ENCODE measurements at places on chromosomes 6 and 20. TPM values are rescaled to one million over a fixed set of nuclear protein-coding genes. Genes with fewer than 3 reads are reported as not detected.
A peak's percentile ranks its signal among the peaks of the same experiment; 100 is the strongest.

The RIPPLY2 gene
- not detected for total RNA-seq

The SLC2A10 gene
- total RNA-seq = not detected

The TSHZ2 gene
- 43.6 TPM for total RNA-seq

- DNase-seq = no peak
Observed at GRCh38 chr6:158545043-158545966, 14.6 kb upstream of the TMEM181 start.

DNA sequence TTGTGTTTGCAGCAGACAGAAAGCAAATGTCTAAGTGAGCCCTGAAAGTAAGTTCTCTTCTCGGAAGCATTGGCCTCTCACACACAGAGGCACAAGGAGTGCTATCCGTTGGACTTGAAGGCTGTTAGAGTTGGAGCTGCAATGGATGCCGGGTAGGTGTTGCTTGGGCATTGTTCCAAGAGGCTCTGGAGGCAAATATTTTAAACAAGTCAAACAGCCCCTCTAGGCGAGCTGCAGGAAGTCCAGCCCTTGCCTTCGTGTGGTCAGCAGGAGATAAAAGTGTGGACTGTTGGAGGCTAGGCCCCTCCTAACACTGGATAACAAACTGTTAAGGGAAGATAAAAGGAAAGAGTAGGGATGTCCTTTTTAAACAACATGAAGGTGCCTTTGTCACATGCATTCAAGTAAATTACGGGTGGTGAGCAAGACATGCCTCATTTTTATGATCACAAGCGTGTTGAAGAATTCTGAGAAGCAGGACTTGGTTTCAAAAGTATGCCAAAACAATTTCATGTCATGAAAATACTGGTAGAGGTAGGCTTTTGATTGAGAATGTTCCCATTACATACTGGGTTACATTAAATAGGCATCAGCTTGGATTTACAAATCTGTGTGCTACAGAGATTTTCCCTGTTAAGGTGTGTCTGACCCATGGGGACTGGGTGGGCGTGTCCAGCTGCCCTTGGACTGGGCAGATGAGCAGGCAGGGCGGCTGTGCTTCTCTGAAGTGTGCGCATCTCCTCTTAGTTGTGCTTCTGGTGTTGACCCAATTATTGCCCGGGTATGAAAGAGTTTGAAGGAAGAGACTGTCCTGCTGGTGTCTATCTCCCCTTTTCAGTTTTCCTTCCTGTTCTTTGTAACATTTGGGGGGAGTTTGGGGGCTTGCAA, 57.5 kb downstream of the RREB1 start:
- DNase-seq = no peak

GRCh38 chr6:143098054-143098671, 37.5 kb downstream of the AIG1 start:
- DNase-seq = no peak

- DNase-seq = no peak
Observed at GRCh38 chr6:139239064-139239463, 52.7 kb downstream of the TXLNB start.

DNA sequence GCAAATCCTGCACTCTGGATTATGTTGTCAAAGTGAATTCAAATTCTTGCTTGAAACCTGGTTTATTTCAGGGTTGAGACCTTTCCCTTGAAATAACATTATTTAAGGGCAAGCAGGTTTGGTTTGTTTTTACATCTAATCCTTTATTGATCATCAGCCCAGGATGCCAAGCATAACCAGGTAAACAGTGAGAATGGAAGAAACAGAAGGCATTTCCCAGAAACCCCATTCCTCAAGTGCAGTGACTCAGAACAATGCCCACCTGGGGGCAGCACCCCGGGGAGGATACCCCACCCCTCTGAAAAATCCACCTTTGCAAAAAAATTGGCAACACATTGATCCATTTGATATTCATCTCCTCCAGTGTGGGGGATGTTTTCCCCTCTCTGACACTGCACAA, 32.5 kb downstream of the POFUT1 start:
- DNase-seq = peak; percentile 28

DNA sequence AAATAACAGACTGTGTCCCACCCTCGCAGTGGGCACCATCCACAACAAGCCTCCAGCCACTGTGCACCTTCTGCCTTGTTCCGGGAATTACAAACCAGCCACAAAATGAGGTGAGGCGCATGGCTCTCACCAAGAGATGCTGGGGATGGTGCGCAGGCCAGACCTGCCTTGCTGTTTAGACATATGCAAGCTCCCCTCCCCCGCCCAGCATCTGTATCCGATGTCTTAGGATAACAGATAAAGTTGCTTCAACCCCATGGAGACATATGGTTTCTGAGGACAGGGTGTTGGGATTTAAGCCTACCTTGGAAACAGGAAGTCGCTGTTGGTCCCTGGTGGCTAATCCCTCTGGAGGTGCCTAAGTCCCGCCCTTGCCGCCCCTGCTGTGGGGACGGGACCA, 50.4 kb upstream of the MPC1 start:
- DNase-seq = no peak

- DNase-seq = no peak
Observed at GRCh38 chr20:57605045-57605444, 15.2 kb downstream of the ZBP1 start.

GRCh38 chr20:41320976-41321375, 3.4 kb upstream of the ZHX3 start:
- no peak for DNase-seq

GRCh38 chr6:19380293-19380692, 456.9 kb upstream of the ID4 start:
- no peak for DNase-seq

GRCh38 chr6:1890071-1890470, 280.4 kb downstream of the FOXC1 start:
- no peak for DNase-seq
